KG1 (cell line): ENCODE measurements at places on chromosomes 6 and 20.

- DNase-seq = no peak
Measured at GRCh38 chr6:133108419-133108818, 132.7 kb upstream of the EYA4 start.

- DNase-seq = no peak
Measured at GRCh38 chr6:144158133-144158532, 7.8 kb downstream of the STX11 start.

GRCh38 chr20:36315545-36316351 lies 9.6 kb downstream of the DLGAP4 start:
- no peak for DNase-seq

DNA sequence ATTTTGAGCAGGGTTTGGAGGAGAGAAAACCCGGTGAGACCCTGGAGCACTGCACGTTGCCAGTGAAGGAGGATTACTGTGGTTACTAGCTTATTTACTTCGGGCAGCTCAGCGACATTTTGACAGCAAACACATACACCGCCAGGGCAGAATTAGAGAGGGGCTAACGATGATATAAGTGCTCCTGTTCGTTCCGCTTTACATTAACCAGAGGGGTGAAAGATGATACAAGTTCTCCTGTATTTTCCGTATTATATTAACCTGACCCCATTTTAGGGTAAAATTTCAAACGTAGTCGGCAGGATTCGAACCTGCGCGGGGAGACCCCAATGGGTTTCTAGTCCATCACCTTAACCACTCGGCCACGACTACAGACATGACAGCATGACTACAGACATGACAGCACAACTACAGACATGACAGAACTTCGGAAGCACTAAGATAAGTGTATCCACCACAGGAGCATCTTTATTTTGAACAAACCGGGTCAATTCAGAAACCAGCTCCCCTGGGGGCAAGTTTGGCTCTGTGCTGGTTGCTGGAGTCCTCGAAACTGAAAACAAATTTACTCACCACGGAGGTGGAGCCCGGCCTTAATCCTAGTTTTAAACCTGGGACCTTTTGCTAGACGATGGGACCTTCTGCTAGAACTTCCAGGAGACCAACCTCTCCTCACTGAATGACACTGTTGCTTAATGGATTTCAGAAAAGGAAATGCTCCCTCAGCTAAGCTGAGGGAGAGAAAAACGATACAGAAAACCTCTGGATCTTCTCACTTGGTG lies 80.4 kb upstream of the ZNF184 start:
- no peak for DNase-seq

DNA sequence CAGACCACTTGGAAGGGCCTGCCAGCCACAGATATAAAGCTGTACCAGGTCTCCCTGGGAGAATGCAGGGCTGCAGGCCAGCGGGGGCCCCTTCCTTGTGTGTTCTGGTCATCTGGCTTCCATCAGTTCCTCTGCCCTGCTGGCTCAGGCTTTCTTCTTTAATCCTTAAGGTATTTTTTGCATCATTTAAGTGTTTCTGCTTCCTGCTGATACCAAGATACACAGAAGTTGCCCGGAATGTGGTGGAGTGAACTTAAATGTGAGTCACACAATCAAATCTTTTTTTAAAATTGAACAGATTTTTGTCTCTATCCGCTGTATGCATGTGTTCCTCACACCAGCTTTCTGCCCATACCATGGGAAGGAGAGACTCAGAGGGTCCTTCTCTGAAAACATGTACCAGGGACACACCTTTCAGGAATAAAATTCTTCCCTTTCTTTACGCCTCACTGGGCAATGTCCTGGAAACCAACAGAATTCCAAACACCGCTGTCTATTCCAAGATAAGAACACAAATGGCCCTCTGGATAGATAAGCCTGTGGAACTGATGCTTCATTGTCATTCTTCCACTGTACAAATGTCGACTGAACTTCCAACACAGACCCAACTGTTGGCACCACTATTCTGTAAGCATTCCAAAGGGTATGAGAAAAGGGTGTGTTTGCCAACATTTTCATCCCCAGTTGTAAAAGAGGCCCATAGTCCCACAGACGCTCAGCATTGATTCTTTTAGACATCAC lies 206.2 kb upstream of the MYLIP start:
- DNase-seq = no peak

DNA sequence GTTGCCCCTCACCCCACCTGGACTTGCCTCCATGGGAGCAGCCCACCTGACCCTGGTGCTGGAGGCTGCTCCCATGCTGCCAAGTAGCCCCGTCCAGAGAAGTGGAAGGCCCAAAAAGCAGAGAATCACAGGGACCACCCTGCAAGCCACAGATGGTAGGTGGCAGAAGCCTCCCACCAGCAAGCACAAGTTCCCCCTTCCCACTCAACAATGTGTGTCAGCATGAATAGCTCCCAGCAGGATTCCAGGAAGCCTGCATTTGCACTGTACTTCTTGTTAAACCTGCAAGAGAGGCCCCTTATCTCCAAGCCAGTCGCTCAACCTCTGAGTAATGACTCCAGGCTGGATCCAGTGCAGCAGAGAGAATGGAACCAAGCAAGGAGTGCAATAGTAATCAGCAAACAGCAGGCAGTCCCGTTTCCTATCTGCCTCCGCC lies 180.8 kb upstream of the CST7 start:
- no peak for DNase-seq

DNA sequence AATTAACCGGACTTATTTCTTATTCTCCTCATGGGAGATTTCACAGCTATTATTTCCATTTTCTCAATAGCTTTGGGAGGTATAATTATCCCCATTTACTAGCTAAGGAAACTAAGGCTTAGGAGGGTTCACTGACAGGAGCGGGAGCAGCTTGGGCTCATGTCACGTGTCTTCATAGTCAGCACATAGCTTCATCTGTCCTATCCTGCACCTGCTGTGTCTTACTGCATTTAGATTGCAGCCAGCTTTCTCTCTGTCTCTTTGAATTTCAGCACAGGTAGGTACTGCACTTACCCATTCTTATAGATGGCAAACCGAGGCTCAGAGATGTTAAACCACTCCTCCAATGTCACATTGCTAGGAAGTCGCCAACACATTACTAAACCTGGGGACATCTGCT lies 839.9 kb downstream of the MAFB start:
- DNase-seq = no peak

GRCh38 chr6:87747646-87748045 lies 45.6 kb upstream of the AKIRIN2 start:
- DNase-seq = no peak

- DNase-seq = no peak
Measured at GRCh38 chr6:163835439-163836171, 421.1 kb downstream of the QKI start.

DNA sequence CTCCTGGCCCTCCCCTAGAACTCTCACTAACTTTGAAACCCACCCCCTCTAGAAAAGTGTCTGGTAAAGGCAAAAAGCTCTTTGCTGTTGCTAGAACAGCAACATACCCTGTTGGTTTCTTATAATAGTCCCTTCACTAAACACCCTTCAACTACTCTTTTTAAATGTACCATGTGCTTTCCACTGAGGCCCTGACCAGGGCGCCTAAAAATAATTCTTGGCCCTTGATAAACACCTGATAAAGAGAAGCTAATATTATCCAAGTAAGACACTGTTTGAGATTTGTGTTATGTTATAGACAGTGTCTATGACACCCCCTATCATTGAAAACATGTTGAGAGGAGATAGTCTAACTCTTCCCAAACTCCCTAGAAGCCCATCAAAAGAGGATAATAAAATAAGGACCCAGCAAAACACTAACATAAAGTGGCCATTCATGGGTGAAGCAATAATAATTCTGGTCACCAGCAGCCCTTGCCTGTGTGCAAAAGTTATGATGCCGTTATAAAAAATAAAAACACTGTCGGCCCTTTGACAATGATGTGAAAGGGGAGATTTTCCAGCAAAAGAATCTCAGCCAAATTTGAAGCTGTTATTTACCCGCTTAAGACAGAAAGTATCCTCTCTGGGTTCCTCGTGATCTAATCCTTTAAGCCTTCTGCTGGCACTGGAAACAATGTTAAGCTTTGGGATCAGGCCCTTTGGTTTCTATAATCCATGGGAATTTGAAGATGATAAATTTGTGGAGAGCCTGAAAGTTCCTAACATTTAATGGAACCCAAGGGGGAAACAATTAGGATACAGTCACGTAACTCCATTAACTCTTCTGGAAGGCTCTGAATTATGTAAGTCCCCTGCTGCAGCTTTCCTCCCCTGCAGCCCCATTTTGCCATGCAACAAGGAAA lies 122.6 kb upstream of the PLCB4 start:
- no peak for DNase-seq

DNA sequence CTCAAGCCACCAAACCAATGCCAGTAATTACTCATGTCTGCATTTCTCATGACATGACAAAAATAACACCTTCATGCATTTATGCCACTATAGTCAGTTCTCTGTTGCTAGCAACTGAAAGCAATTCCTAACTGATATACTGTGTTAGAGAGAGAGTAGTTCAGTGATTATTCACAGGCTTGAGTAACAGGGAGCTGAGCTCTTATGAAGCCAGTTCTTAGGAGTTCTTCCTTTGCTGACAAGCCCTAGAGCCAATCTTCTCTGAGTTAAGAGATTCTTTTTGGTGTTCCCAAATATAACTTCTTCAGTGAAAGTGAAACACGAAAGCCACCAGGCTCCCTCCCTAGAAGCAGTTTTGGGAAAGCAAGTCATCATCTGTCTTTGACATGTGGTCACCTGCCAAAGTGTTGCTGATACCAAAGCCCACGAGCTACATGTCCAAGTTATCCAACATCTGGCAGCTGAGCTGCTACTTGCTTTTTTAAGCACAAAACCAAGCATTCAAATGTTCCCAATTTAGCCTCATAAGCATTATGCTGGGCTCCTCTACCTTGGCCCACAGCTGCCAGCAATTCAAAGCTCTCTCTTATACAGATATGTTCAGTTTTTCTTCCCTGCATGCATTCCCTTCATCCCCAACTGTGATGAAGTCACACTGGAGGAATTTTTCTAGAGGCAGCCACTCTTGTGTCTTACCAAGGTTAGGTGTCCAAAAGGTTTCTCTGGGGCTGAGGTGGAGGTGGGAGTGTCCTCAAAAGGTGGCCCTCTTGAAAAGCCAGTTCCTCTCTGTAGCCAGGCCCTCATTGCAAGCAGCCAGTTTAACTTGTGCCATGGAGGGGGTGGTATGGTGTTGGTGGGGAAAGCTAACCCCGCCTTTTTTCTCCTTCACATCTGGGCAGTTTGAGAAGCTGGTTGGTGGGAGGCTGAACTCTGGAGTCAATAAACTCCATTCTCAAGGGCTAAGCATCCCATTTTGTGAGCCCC lies 92.7 kb upstream of the ARMC2 start:
- DNase-seq = no peak

- peak; percentile 44 for DNase-seq
Measured at GRCh38 chr6:125066964-125067363, 86.6 kb upstream of the TPD52L1 start.

GRCh38 chr20:35015863-35016193 lies 60.2 kb downstream of the MYH7B start:
- no peak for DNase-seq

DNA sequence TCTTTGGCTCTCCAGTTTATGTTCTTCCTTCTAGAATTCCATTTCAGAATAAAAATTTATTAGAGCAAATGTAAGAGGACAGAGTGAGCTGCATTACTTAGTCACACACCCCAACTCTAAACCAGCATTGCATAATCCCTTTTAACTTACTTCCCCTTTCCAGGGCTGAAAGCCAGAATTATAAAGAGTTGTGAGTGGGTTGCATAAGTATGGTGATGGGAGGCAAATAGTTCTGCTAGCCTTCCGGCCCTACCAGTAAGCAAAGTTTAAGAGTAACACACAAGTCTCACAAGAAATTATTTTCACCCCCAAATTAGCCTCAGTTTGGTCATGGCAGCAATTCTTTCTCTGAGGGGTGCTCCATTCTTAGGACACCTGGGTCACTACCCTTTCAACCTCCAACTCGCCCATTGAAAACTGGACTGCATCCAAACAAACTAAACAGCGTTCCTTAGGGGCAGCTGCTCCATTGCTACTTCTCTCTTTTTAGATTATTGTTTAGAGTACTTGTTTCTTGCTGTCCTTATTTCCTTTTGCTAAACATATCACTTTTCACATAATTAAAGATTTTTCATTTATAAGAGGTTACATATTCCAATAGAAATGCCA lies 1.6 kb downstream of the KIAA0408 start:
- peak; percentile 51 for DNase-seq

GRCh38 chr6:51553246-51554015 lies 534.0 kb downstream of the PKHD1 start:
- no peak for DNase-seq

DNA sequence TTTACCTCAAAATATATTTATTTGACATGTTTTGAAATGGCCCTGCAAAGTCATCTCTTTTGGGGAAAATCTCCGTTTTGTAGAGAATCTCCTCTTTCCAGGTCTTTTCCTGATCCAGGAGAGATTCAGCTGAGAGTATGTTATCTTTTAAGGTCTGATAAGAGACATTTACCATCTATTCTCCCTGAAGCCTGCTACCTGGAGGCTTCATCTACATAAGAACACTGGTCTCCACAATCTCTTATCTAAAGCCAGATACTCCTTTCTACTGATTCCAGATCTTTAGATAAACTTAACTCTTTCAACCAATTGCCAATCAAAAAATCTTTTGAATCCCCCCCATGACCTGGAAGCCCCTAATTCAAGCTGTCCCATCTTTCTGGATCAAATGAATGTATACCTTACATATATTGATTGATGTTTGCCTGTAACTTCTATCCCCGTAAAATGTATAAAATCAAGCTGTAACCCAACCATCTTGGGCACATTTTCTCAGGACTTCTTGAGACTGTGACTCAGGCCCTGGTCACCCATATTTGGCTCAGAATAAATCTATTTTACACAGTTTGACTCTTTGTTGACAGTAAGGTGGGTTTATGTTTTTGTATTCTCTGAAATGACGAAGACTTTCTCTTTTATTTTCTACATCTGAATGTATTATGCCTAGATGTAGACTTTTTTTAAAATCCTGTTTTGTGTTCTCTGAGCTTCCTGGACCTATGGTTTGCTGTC lies 95.5 kb downstream of the ECT2L start:
- no peak for DNase-seq

DNA sequence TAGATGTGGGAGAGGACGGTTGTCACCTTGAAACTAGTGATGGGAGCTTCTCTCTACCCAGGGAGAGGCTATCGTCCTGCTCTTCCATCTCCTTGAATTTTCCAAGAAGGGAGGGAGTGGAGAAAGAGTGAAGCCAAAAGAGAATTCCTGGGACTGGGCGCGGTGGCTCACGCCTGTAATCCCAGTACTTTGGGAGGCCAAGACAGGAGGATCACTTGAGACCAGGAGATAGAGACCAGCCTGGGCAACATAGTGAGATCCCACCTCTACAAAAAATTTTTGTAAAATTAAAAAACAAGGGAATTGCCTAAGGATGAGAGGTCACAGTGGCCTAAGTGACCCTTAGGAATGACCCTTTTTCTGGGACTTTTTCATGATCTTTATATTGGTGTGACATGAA lies 8.8 kb downstream of the MYH7B start:
- no peak for DNase-seq

DNA sequence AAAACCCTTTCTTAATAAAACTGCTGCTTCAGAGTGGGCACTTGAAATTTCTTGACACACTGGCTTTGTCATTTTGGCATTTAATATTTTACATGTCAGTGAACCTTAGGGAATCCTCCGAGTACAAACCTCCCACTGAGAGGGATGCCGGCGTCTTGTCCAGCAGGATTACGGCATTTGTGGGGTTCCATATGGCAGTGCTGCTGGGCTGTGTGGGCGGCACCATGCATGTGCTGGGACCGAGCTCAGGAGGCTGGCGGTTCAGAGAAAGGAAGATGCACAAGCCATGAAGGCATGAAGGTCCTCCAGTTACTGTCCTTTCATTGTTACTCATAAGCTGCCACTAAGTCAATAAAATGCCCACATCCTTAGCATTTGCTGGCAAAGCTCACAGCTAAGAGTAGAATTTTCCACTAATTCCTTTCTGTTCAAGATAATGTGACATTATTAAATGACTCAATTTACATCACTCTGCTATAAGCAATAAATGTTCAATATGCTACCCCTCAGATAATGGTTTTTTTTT lies 61.4 kb downstream of the LY86 start:
- DNase-seq = no peak
